ENCODE measurements at places on chromosomes 6 and 20.

- DNase-seq, result no peak
Observed at GRCh38 chr20:37362231-37362792, 16.4 kb downstream of the SRC start.

GRCh38 chr6:76351275-76351674 is 278.8 kb upstream of the IMPG1 start:
- DNase-seq, result no peak

DNA sequence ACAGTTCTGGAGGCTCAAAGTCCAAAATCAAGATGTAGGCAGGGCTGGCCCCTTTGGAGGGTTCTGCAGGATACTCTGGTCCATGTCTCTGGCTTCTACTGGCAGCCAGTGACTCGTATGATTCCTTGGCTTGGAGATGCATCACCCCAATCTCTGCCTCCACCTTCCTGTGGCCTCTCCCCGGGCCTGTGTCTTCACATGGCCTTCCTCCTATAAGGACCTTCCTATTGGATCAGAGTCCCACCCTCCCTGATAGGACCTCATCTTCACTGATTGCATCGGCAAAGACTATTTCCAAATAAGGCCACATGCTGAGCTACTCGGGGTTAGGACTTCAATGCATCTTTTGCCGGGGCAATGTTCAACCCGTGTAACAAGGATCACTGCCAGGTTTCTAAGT is 509.0 kb downstream of the CD83 start:
- DNase-seq, result no peak

GRCh38 chr6:67630146-67630545 is 1004.9 kb upstream of the ADGRB3 start:
- no peak for DNase-seq

DNA sequence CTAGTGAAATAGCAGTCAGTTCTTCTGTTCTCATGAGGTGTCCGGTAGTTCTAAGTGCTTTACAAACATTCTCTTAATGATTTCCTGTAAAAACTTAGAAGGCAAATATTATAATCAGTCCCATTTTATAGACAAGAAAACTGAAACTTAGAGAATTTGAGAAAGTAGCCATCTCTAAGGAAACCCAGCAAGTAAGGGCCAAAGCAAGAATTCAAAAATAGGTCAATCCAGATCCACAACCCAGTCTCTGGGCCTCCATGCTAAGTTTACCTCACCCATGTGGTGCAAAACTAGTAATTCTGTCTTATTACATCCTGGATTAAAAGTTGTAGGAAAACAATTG is 27.6 kb upstream of the ASXL1 start:
- DNase-seq, result no peak

All from HuH-7 (cell line).